Stimulated activated CD4-positive, alpha-beta T cell treated with anti-CD3 and anti-CD28 coated beads, Interleukin-2, amount 100 ng/mL, for 24 hours (primary cell): ENCODE measurements at places on chromosomes 5 and 9.
A peak's percentile ranks its signal among the peaks of the same experiment; 100 is the strongest.

DNA sequence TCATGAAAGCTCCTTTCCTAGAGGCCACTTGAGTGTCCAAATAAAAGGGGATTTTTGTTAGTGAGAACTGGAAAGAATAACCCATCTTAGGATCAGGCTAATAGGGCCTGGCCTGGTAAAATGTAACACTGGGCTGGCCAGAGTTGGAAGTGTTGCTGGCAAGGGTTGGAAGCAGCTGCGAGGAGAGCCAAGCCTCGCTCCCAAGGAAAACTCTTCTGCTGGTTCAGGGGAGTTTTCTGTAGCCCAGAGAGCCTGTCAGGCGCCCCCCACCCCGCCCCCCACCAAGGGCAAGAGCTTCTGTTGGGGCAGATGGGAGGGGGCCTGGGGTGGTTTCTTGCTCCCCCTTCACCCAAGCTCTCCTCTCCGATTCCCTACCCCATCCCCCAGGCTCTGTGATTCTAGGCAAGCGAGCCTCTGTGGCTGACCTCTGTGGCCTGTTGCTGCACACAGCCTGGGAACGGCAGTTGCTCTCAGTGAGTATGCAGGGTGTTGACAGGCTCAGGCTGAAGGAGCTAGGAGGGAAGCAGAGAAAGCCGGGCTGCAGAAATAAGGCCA is 547.8 kb downstream of the CCDC171 start:
- DNase-seq, result no peak

DNA sequence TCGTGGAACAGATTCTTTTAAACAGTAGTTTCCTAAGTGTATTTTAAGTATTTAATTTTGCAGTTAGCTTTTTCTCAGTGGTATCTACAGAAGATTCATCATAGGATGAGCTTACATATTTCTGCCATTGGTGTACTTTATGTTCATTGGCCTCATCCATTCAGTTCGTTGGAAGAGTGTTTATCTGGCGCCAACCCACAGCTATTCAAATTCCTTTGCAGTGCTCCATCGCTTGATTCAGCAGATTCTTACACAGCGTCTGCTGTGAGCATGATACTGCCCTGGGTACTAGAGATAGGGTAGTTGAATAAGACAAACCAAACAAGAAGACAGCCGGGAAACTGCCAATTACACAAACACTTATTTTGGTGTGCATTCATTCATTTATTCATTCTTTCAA is 55.1 kb downstream of the NUP214 start:
- no peak for DNase-seq

- peak; percentile 40 for DNase-seq
Observed at GRCh38 chr5:137735555-137736284, at the start of gene KLHL3. Gene KLHL3 (minus strand): TSS chr5:137736089. CDS start chr5:137735646, 443 bp downstream.

DNA sequence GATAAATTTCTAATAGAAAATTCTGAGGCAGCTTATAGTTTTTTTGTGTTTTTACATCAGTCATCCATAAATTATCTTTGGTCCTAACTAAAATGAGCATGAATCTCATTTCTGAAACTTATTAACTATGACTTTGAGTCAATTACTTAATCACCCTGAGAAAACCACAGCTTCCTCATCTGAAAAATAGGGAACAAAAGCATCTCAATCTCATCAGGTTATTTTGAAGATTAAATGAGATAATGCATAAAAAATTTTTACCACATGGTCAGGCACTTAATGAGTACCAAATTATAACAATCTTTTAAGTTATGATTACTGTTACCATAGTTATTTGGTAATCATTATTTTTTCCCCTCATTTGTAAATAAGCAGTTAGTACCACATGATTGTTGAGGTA is 279.1 kb downstream of the MAST4 start:
- no peak for DNase-seq

DNA sequence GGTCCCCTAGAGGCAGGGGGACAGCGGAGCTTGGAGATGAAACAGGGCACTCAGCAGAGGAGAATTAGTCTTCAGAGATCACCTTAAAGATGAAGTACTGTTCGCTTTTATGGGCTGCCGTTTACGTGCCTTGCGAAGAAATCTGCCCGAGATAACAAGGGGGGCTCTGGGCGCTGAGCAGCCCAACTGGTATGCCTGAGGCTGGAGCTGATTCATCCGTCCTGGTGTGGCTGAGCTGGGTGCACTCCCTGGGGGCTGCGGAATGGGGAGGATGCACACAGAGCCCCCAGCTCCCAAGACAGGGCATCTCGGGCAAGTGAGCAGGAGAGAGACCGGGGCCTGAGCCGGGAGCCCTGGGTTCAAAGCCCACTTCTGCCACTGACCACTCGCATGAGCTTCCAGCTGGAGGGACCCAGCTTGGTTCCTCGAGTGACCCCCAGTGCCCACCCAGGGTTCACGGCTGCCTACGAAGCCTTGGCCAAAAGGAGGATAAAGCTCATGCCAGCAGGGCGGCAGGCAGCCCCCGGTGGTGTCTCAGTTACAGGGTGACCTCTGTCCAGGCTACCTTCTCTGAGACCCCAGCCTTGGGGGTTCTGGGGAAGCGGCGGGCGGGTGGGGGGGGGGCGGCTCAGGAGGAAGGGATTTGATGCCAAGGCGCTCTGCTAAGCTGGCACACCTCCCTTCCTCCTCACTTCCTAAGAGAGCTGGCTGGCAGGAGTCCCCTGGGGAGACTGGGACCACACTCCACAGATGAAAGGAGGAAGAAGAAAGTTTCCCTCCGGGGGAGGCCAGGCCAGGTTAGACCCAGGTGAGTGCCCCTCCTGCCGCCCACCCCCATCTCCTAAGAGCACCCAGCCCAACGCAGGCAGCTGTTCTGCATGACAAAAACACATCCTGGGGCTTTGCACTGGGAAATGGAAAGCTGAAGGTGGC is 5.7 kb downstream of the FIBCD1 start:
- DNase-seq, result no peak

GRCh38 chr9:69089082-69089481 is 53.5 kb downstream of the FXN start:
- DNase-seq, result no peak

- no peak for DNase-seq
Observed at GRCh38 chr9:77714077-77714549, 66.0 kb upstream of the GNA14 start.

GRCh38 chr9:12065050-12065449 is 628.1 kb upstream of the TYRP1 start:
- no peak for DNase-seq

DNA sequence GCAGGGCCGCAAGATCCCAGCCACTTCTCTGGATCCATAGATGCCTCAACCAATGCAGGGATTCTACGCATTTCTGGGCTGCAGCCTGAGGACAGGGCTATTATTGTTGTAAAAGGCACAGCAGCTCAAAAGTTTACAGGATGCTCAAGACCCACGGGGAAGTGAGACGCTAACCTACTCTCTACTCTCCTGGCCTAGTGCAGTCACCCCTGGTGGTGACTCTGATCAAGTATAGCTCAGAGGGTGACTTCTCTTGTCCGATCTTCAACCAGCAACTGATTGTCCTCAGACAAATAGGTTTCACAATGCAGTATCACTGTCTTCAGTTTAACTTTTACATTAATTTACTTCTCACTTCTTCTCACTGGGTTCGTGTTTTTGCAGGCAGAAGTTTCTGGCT is 34.3 kb upstream of the ZNF354B start:
- DNase-seq, result no peak

DNA sequence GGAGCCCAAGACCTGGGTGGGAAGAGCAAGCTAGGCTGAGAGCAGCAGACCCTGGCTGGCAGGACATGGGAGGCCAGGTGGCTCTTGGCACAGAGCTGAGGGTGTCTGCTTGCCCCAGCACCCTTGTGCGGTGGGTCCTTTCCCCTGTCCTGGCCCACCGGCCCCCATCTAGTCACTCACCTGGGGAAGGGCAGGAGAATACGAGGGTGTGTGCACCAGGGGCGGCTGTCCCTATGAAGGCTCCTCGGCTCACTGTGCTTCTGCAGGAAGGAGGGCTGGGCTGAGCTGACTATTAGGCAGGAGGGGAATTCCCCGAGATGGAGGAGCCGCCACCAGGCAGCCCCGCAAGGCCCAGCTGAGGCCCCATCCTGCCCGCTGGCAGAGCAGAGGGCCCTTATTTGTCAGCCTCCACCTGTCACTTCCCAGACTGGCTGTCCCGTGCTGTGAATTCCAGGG is 6.1 kb upstream of the TNIP1 start:
- DNase-seq, result peak; percentile 75

- DNase-seq, result no peak
Observed at GRCh38 chr9:117757561-117758190, 53.5 kb downstream of the TLR4 start.

DNA sequence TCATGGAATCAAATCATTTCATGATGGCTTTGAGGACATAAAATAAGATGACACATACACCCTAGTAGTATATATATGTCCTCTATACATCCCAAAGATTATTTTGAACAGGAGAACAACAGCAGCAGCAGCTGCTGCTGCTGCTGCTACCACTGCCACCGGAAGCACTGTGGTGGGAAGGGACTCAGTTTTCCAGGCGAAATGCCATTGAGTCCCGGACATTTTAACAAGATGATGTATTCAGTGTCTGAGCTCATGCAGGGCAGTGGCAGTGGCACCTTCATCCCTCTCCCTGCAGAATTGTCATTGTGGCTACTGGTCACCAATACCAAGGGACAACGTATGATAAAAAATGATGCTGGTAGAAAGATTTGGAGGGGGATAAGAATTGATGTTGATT is 151.3 kb downstream of the CHSY3 start:
- DNase-seq, result no peak

DNA sequence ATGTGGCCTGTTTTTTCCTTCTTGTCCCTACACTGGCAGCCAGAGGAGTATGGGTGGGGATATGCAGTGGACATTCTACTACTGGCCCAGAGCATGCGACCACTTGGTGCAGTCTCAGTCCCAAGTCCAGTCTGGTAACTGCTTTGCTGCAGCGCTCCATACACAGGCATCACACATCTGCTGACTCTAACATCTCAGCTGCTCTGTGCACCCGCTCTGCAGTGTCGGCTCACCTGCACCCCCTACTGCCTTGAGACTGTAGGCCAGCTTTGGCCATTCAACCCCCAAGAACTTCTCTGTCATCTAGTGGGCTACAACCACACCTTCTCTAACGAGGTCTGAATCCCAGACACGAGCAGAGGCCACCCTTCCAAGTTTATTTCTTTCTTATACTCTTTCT is 46.4 kb upstream of the SLCO6A1 start:
- no peak for DNase-seq

- no peak for DNase-seq
Observed at GRCh38 chr5:111859031-111859430, 102.0 kb upstream of the NREP start.

- no peak for DNase-seq
Observed at GRCh38 chr9:72540348-72540873, 19.0 kb downstream of the TMC1 start.

DNA sequence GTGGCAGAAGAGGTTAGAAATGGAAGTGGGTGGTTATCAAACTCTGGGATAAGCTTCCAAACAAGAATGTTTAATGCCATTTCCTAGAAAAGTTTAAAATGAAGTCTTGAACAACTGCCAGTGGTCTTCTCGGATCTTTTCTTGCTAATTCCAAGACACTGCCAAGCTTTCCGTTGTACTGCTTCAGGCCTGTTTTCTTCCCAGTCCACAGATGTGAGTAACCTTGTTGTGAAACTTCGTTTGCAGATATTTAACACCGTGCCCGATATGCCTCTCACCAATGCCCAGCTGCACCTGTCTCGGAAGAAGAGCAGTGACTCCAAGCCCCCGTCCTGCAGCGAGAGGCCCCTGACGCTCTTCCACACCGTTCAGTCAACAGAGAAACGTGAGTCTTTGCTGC is 269.8 kb downstream of the NR3C1 start:
- no peak for DNase-seq

DNA sequence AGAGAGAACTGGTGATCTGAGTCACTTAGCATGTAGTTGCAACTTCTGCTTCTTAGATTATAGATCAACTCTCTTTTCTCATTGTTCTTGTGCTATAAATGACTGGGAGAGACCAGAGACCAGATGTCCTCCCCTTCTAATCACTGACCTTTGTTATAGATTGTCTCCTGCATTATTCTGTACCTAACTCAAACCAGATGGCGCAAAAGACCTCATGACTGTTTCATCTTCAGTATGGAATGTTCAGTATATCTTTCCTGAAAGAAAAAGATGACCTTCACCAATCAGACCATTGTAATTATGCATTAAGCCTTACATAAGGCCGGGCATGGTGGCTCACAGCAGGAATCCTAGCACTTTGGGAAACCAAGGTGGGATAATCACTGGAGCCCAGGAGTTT is 30.5 kb upstream of the ADAM19 start:
- DNase-seq, result no peak

DNA sequence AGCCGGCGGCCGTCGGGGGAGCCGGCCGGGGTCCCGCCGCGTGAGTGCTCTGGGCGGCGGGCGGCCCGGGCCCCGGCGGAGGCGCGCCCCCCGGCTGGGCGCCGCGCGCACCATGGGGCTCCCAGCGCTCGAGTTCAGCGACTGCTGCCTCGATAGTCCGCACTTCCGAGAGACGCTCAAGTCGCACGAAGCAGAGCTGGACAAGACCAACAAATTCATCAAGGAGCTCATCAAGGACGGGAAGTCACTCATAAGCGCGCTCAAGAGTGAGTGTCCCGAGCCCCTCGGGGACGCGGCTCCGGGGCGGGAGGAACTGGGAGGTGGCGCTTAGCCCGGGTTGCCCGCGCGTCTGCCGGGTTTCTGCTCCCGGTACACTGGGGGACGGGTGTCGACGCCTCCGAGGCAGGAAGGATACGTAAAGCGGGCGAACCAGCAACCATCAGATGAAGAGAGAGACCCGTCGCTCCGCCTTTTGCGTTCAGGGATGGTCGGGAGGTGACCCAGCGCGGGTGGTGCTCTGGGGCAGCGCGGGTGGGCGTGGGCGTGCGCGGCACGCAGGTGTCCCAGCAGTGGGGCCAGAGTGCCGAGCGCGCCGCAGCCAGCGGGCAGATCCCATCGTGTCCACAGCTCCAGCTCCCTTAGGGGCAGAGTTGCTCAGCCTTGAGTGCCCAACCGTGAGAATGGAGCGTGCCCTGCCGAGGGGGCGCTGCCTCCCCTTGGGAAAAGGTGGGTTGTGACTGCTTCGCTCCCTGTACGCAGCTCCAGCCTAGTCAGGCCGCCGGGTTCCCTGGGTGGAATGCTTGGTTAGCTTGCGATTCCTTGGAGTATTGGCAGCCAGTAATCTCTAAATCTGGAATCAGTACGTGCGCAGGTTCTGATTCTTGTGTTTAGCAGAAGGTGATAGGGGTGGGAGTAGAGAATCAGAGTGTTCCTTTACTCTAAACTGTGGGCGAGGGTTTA is 753 bp downstream of the ARHGAP26 start:
- peak; percentile 60 for DNase-seq

GRCh38 chr9:86039991-86040860 is 59.1 kb downstream of the GOLM1 start:
- no peak for DNase-seq

GRCh38 chr5:139523635-139524445 is 37.3 kb upstream of the UBE2D2 start:
- no peak for DNase-seq

GRCh38 chr5:68456756-68457217 is 241.2 kb downstream of the PIK3R1 start:
- DNase-seq, result no peak

- DNase-seq, result no peak
Observed at GRCh38 chr5:109844148-109844547, 154.4 kb downstream of the MAN2A1 start.

GRCh38 chr5:167642779-167643517 is 648.5 kb upstream of the WWC1 start:
- no peak for DNase-seq

GRCh38 chr5:102901424-102902134 is 146.5 kb downstream of the PAM start:
- DNase-seq, result no peak
